ENCODE measurements at places on chromosomes 13 and 19.

DNA sequence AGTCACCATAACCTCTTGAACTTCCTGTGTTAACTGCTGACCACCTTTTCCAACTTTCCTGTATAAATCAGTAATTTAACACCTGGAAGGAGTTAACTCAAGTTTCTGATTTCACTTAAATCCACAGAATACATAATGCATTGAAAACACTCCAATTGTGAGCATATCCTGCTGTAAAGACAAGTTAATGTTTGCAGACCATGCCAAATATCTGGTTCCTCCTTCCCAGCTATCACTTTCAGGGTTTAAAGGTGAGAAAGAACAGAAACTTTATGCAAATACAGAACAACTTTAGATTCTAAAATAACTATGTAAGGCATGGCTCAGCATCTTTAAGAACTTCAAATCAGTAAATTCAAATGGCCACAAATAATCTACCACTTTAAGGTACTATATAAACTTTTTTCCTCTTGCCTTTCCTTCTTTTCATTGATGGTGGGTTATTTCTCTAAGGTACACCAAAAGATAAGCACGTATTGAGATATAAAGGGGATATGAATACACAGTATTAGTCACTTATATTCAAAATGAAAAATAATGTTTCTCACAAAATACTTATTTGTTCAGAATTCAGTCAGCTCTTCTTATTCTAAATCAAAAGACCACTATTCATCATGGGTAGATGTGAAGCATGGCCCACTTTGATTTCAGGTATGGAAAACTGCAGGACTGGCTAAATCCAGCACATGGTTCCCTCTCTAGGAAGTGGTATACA is 6.6 kb upstream of the TPTE2 start:
- DNase-seq = no peak

DNA sequence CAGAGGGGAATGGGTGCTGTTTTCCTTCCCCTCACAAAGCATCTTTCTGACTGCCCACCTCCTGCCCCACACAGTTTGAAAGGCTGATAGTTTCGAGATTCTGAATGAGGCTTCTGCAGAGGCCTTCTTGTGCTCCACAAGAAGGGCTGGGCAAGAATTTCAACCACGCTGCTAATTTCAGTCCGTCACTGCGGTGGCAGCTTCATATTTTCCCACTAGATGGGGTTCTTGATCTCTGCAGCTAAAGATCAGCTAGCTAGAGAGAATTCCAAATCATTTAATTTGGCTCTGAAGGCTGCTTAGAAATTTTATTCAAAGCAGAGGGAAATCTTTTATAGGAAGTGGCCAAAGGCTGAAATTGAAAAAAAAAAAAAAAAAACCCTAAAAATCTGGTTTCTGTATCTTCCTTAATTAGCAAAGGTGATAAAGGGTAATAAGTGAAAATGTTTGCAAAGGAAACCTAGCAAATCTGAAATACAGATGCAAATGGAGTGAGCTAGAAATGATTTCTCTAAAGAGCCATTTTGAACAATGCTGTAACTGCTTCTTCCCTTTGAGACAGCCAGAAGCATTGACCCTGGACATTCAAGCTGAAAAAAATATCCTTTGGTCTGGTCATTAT is 38.0 kb upstream of the C13orf42 start:
- no peak for DNase-seq

DNA sequence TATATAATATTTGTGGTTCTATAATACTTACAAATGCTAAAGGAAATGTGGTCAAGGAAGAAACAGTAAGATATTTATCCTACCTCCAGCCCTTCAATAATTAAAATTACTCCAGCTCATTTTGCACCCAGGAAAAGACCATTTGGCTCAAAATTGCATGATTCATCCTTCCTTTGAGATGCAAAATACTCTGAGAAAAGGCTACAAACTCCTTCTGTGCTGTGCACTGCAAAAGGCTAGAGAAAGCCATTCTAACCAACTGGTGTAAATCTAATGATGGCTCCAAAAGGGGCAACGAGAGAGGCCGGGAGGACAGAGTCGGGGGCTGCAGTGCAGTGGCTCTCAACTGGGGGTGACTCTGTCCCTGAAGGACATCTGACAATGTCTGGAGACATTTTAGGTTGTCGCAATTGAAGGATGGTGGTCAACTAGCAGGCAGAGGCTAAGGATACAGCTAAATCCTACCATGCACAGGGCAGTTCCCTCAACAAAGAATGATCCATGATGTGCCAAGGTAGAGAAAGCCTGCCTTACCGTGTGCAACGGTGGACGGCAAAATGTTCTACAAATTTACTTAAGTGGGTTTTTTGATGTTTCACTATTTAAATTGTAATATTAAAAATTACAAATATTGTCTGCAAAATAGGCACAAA is 32.6 kb downstream of the SLC7A1 start:
- DNase-seq = no peak

DNA sequence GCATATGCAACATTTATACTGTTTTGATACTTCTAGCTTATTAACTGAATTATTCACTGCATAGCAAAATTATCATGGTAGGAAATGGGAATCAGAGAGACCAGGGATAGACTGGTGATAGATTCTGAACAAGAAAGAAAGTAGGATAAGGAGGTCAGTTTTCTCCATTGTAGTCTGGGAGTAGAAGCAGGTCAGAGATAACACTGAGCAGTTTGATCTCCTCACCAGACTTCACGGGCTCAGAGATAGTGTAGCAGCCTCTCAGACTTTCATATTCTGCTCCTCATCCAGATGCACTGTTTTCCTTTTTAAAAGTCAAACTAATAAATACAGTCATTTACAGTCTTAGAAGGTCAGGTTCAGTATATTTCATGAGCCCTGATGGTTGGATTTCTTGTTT is 56.0 kb upstream of the MYO16 start:
- DNase-seq = no peak

GRCh38 chr13:86403181-86403580 is 604.0 kb upstream of the SLITRK6 start:
- no peak for DNase-seq

GRCh38 chr13:80359414-80359777 is 18.5 kb upstream of the SPRY2 start:
- no peak for DNase-seq

GRCh38 chr19:4357921-4358326 is 14.6 kb downstream of the MPND start:
- DNase-seq = no peak

- DNase-seq = no peak
Observed at GRCh38 chr19:38015761-38016160, 108.8 kb downstream of the SIPA1L3 start.

- DNase-seq = no peak
Observed at GRCh38 chr13:98941126-98941525, 36.7 kb downstream of the DOCK9 start.

DNA sequence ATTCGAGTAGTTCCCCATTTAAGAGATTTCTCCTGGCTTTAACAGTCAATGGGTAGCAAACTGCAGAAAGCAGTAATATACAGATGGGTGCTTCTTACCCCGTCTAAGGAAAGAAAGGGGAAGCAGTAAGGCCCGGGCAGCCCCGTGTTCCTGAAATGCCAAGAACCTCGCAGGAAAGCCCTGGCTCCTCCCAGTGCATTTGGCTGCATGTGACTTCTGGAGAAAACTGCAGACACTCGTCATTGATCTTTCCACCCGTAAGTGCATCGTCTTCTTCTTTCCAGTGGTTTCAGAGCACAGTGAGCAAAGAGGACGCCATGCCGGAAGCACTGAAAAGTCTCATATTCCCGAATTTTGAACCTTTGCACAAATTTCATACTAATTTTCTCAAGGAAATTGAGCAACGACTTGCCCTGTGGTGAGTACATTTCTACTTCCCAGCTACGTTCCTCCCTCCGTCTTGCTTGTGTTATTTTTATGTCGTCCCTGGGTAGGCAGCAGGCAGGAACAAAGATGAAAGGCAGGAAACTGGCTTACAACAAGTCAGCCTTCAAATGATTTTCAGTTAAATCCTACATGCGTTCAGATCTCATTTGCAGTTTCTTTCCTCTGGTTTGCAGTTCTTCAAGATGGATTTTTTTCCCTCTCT is 165.2 kb downstream of the STK24 start:
- no peak for DNase-seq

DNA sequence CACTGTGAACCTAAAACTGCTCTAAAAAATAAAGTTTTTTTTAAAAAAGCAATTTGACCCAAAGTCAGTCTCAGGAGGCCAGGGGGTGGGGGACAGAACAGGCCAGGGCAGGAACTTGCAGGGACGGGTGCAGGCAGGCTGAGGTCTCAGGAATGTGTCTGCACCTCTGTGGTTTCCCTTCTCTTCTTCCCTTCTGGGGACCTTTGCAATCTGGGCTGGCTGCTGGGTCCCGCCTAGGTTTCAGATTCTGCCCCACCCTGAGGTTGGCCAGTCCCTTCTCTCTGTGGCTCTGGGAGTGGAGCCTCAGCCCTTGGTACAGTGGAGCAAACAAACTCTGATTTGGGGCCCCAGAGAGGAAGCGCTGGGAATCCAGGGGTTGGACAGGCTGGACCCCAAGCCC is 5.3 kb upstream of the F2RL3 start:
- DNase-seq = no peak

GRCh38 chr19:35206855-35207254 is 21.7 kb downstream of the FAM187B start:
- no peak for DNase-seq

GRCh38 chr19:3084943-3085342 is 9.2 kb upstream of the GNA11 start:
- DNase-seq = no peak

- no peak for DNase-seq
Observed at GRCh38 chr19:33720155-33720493, 76.5 kb upstream of the KCTD15 start.

- no peak for DNase-seq
Observed at GRCh38 chr19:31110336-31110735, 238.9 kb downstream of the TSHZ3 start.

DNA sequence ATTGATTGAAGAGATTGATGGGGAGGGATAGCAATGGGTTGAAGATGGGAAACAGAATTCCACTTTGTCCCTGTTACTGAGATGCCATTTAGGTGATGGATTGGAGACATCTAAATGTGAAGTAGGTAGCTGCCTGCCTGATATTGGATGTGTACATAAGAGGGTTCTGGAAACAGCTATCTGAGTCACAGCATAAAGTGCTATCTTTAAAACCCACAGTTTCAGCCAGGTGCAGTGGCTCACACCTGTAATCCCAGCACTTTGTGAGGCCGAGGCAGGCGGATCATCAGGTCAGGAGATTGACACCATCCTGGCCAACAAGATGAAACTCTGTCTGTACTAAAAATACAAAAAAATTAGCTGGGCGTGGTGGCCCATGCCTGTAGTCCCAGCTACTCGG is 72.6 kb downstream of the DNAJC3 start:
- DNase-seq = no peak
